Vein endothelial cell (primary cell): ENCODE measurements at places on chromosomes 7 and 10. TPM values are rescaled to one million over a fixed set of nuclear protein-coding genes. Genes with fewer than 3 reads are reported as not detected.

TUBB8 gene
- total RNA-seq = not detected in 2 replicates

GLI3 gene
- 2.9 and 3.6 TPM in 2 replicates for total RNA-seq

AASS gene
- total RNA-seq = 18.4 and 20.3 TPM in 2 replicates

EBF3 gene
- total RNA-seq = 20.6 and 22.2 TPM in 2 replicates

SFXN4 gene
- total RNA-seq = 14.4 and 14.7 TPM in 2 replicates

TWNK gene
- 5.3 and 5.6 TPM in 2 replicates for total RNA-seq

SEM1 gene
- total RNA-seq = 20.6 and 25.7 TPM in 2 replicates

RARRES2 gene
- not detected in 2 replicates for total RNA-seq

RPEL1 gene
- 0.33 TPM in 1 of 2 replicates, not detected in the other for total RNA-seq

ADRB1 gene
- total RNA-seq = 3.0 and 12.4 TPM in 2 replicates

LRIT1 gene
- not detected in 2 replicates for total RNA-seq

KCNIP2 gene
- total RNA-seq = 0.96 and 0.98 TPM in 2 replicates

TET1 gene
- 0.96 and 1.3 TPM in 2 replicates for total RNA-seq

SNX13 gene
- total RNA-seq = 33.3 and 34.3 TPM in 2 replicates

OPN1SW gene
- not detected in 2 replicates for total RNA-seq

ELN gene
- 0.29 and 22.5 TPM in 2 replicates for total RNA-seq

ZNF425 gene
- 1.1 and 2.3 TPM in 2 replicates for total RNA-seq

PDSS1 gene
- 6.5 and 9.8 TPM in 2 replicates for total RNA-seq

LIPJ gene
- under 0.01 TPM in 1 of 2 replicates, not detected in the other for total RNA-seq

GNGT1 gene
- total RNA-seq = not detected in 2 replicates

DYNC1I1 gene
- 1.6 and 3.3 TPM in 2 replicates for total RNA-seq

OPN4 gene
- total RNA-seq = not detected in 2 replicates

LRRC18 gene
- total RNA-seq = not detected in 2 replicates

HSPA12A gene
- total RNA-seq = under 0.01 and 0.29 TPM in 2 replicates

SPDYE8 gene
- total RNA-seq = not detected in 2 replicates

LIPN gene
- not detected in 2 replicates for total RNA-seq

SFXN2 gene
- 4.6 and 7.1 TPM in 2 replicates for total RNA-seq

ABCB1 gene
- 0.57 and 0.65 TPM in 2 replicates for total RNA-seq

EPHA1 gene
- 0.33 TPM in 1 of 2 replicates, not detected in the other for total RNA-seq

NPY4R gene
- total RNA-seq = not detected in 2 replicates

SCART1 gene
- total RNA-seq = 1.3 and 1.6 TPM in 2 replicates

FAM25A gene
- not detected in 2 replicates for total RNA-seq

SPDYE5 gene
- total RNA-seq = not detected in 2 replicates

TRA2A gene
- 40.8 and 51.4 TPM in 2 replicates for total RNA-seq

PNLIPRP2 gene
- not detected in 2 replicates for total RNA-seq

CTAGE4 gene
- 0.29 TPM in 1 of 2 replicates, not detected in the other for total RNA-seq

NUP42 gene
- 26.5 and 36.4 TPM in 2 replicates for total RNA-seq

BTBD16 gene
- total RNA-seq = not detected in 2 replicates

SLC13A1 gene
- not detected in 2 replicates for total RNA-seq

SLC13A4 gene
- not detected in 2 replicates for total RNA-seq

HOXA6 gene
- 4.0 and 4.6 TPM in 2 replicates for total RNA-seq

TACC2 gene
- total RNA-seq = 18.5 and 19.9 TPM in 2 replicates

ATP5MK gene
- 206 and 267 TPM in 2 replicates for total RNA-seq

THSD7A gene
- 32.0 and 36.6 TPM in 2 replicates for total RNA-seq

COA1 gene
- total RNA-seq = 45.7 and 53.9 TPM in 2 replicates

MSMB gene
- not detected in 2 replicates for total RNA-seq

MYOZ1 gene
- not detected in 2 replicates for total RNA-seq

PRKG1 gene
- 1.2 and 2.0 TPM in 2 replicates for total RNA-seq

GNAT3 gene
- total RNA-seq = not detected in 2 replicates

AGR2 gene
- total RNA-seq = not detected in 2 replicates
